Stimulated activated CD4-positive, alpha-beta T cell treated with anti-CD3 and anti-CD28 coated beads, Interleukin-12 subunit alpha, Interleukin-12 subunit beta, amount 100 ng/mL, for 48 hours (primary cell): ENCODE measurements at places on chromosomes 2 and 18.

- DNase-seq = no peak
Observed at GRCh38 chr2:33216508-33217182, 259.8 kb upstream of the RASGRP3 start.

- no peak for DNase-seq
Observed at GRCh38 chr2:98896416-98896815, 39.6 kb downstream of the CRACDL start.

GRCh38 chr2:72394541-72395070 is 246.9 kb upstream of the CYP26B1 start:
- no peak for DNase-seq

DNA sequence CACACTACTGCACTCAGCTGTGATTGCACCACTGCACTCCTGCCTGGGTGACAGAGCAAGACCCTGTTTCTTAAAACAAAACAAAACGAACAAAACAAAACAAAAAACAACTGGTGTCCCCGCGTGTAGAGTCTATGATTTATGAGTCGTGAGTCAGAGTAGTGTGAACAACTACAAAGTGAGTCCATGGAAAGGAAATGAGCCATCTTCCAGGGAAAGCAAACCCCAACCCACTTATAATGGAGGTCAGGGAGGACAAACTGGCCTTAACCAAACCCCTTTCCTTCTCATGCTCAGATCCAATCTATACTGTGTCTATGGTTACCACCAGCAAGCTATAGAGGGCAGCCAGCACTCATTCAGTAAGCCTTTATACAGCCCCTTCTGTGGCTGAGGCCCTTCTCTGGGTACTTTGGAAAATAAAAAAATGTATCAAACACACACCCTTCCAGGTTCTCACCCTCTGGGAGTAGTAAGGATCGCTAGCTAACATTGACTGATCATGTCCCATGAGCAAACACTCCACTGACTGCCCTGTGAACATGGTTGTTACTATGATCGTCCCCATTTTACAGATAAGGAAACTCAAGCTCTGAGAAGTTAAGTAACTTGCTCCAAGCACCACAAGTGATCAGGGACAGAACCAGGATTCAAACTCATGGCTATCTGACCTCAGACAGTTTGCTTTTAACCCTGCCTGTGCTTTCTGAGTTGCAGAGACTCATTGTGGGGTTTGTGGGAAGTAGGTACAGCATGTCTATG is 24.7 kb upstream of the COLEC12 start:
- no peak for DNase-seq

GRCh38 chr2:102803041-102803896 is 41.4 kb downstream of the TMEM182 start:
- DNase-seq = no peak
